ENCODE measurements at places on chromosomes 7 and 10. TPM values are rescaled to one million over a fixed set of nuclear protein-coding genes. Genes with fewer than 3 reads are reported as not detected.

The PAX4 gene
- polyA plus RNA-seq, result 0.11 TPM

The HIBADH gene
- polyA plus RNA-seq, result 39.5 TPM

The FAM185A gene
- polyA plus RNA-seq, result 5.2 TPM

The CALML3 gene
- not detected for polyA plus RNA-seq

The SYCE1 gene
- not detected for polyA plus RNA-seq

The PON2 gene
- 20.6 TPM for polyA plus RNA-seq

The CC2D2B gene
- not detected for polyA plus RNA-seq

The ZNF365 gene
- polyA plus RNA-seq, result 0.41 TPM

The NPY4R2 gene
- polyA plus RNA-seq, result not detected

The NOS3 gene
- 20.9 TPM for polyA plus RNA-seq

The ZNF117 gene
- polyA plus RNA-seq, result 2.1 TPM

The ZNF488 gene
- polyA plus RNA-seq, result 9.6 TPM

The GNGT1 gene
- polyA plus RNA-seq, result not detected

The PILRA gene
- polyA plus RNA-seq, result 14.6 TPM

The MYH16 gene
- not detected for polyA plus RNA-seq

The DKK1 gene
- polyA plus RNA-seq, result 0.36 TPM

The CALHM3 gene
- 0.60 TPM for polyA plus RNA-seq

The LIPN gene
- not detected for polyA plus RNA-seq

The ASZ1 gene
- not detected for polyA plus RNA-seq

The BMI1 gene
- polyA plus RNA-seq, result 2.8 TPM

The STAG3 gene
- 1.3 TPM for polyA plus RNA-seq

The FAM53B gene
- 5.3 TPM for polyA plus RNA-seq

The STEAP4 gene
- 0.02 TPM for polyA plus RNA-seq

The TUBAL3 gene
- 0.05 TPM for polyA plus RNA-seq

The COL13A1 gene
- polyA plus RNA-seq, result 3.7 TPM

The HOXA7 gene
- 0.03 TPM for polyA plus RNA-seq

The HSPA12A gene
- 3.1 TPM for polyA plus RNA-seq

The CRYGN gene
- 0.98 TPM for polyA plus RNA-seq

The ERVW-1 gene
- polyA plus RNA-seq, result 0.08 TPM
